CD4-positive, alpha-beta T cell treated with Interleukin-6 at 100 ng/mL for 8 hours (primary cell): ENCODE measurements at places on chromosomes 1 and 21.

- DNase-seq, result no peak
These were observed 54.9 kb downstream of the INAVA start for GRCh38 chr1:200949626-200950025.

DNA sequence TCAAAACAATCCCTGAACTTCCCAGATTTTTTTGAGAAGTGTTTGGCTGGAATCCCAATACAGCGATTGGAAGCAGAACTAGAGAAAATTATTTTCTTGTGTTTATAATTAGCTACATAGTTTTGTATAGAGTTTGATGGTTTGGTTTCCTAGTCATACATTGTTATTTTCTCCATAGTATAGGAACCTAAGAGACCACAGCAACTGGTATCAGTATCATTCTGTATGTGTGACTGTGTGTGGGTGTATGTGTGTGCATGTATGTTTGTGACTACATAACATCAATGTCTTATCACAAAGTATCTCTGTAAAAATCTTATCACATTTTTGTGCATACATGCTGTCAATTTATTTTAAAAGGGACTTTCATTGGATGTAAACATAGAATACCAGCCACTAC lies 780.5 kb downstream of the MRPL39 start:
- DNase-seq, result no peak

DNA sequence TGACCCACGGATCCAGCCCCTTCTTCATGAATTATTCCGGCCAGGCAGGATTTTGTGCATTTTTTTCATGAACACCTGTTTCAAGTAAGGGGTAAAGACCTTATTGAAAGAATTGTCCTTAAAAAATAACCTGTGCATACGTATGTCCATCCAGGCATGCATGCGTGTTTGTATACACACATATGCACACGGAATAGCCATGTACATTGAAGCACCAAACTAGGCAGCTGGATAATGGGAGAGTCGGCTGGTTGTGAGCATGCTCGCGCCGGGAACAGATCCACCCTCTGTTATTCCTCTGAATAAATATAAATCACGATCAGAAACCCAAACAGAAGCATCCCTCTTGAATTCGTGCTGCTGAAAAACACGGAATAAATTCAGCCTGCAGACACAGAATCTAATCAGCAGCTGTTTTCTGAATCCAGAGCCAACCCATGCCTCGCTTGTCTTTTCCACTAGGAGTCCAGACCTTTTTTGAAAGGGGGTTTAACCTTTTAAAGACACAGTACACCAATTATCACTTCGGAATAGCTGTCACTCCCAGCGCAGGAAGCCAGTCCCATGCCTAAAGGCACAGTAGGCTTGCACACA lies at the start of gene HIVEP3:
TSS of gene HIVEP3 (minus strand) at position 473 of the 594 bp plus-strand sequence.
- DNase-seq, result no peak

GRCh38 chr1:33143698-33144097 lies 38.1 kb downstream of the TRIM62 start:
- DNase-seq, result no peak

DNA sequence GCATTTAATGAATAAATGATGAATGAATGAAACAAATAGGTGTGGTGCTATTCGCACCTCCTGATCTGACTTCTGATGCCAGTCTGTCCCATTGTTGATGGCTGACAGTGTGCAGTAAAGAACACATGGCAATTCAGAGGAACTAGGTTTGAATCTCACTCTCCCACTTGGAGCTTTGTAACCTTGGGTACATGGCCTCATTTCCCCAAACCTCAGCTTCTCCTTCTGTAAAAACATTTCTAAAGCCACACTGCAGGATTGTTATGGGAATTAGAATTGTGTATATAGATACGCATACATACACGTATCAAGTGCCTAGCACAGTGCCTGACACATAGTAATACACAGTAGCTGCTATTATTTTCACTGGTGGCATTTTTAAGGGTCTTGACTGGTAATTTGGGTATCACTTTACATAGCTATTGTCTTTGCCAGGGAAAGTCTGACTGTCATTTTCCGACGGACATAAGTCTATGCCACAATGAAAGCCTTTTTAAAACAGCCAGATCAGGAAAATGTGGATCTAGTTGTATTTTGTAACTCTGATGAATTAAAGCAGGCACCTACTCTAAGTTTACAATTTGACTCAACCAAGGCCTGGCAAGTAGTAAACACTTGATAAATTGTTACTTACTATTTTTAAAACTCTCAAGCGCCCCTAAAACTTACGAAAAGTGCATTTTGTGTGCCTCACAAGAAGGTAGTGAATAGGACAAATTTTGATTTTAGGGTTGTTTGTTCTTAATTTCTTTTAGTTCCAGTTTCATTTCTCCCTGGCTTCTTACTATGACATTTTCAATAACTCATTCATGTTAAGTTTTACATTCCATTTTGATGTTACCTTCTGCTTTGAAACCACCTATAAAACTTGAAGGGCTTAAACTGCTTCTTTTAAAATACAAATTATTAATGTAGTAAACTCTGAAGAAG lies 164.4 kb downstream of the SDCCAG8 start:
- DNase-seq, result no peak

DNA sequence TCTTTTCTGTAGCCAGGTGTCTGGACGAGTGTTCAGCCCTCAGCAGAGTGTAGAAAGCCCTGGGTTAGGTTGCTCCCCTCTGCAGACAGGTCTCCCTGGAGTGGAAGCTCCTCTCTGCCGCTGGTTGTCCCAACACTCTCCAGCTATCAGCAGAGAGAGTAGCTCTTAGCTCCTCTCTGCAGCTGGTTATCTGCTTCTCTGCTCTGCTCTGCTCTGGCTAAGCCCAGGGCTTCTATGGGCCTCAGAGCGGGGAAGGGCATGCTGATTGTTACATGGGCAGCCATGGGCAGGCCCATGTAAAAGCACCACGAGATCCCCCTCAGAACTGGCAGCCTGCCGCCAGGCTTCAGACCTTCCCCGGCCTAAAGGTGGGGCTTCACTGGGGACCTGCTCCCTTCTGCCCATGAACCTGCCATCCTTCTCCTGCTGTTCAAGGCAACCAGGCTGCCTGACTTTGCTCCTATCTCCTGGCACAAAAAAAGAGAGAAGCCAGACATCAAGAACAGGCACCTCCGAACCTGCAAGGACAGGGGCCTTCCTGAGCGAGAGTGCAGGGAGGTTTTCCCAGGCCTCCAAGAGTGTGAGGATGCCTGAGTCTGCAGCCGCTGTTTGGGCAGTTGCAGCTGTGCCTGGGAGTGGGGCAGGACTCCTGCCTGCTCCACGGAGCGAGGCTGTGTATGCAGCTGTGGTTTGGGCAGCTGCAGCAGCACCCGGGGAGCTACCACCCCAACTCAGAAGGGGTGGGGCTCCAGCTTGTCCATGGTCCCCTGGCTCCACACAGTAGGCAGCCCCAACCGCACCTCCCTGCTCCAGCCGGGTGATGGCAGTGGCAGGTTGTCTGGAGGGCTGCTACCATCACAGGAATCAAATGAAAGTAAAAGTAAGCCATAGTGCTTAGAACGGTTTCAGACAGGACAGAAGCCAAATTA lies 973.7 kb downstream of the LTN1 start:
- no peak for DNase-seq
